ENCODE measurements at places on chromosomes 3 and 15. TPM values are rescaled to one million over a fixed set of nuclear protein-coding genes. Genes with fewer than 3 reads are reported as not detected.

SLCO2A1 gene
- total RNA-seq: 0.31 TPM

SOX2 gene
- 93.6 TPM for total RNA-seq

PIGB gene
- 12.5 TPM for total RNA-seq

CACNA2D2 gene
- 4.1 TPM for total RNA-seq

MFGE8 gene
- total RNA-seq: 38.5 TPM

OR5K2 gene
- total RNA-seq: not detected

CCR4 gene
- not detected for total RNA-seq

GABRB3 gene
- total RNA-seq: 135 TPM

LIPC gene
- not detected for total RNA-seq

TMIE gene
- total RNA-seq: 4.1 TPM
